ENCODE measurements at places on chromosomes 13 and 19.
A peak's percentile ranks its signal among the peaks of the same experiment; 100 is the strongest.

- no peak overlapping the region for H3K4me3 ChIP-seq
- no peak overlapping the region for H3K27ac ChIP-seq
- H3K27me3 ChIP-seq = no peaks in the 10 kb centered on the region
- peaks cover 6% of the 10 kb centered on the region for H3K4me1 ChIP-seq
- DNase-seq = no peak
Observed at GRCh38 chr13:100115693-100116254, 26.9 kb downstream of the PCCA start.

- no peak for DNase-seq
- H3K27ac ChIP-seq = peak overlapping the region; percentile 63
- H3K27me3 ChIP-seq = no peaks in the 10 kb centered on the region
- no peak overlapping the region for H3K4me3 ChIP-seq
- peaks cover 8% of the 10 kb centered on the region for H3K4me1 ChIP-seq
Observed at GRCh38 chr19:19444681-19445155, 39.2 kb downstream of the GATAD2A start.

DNA sequence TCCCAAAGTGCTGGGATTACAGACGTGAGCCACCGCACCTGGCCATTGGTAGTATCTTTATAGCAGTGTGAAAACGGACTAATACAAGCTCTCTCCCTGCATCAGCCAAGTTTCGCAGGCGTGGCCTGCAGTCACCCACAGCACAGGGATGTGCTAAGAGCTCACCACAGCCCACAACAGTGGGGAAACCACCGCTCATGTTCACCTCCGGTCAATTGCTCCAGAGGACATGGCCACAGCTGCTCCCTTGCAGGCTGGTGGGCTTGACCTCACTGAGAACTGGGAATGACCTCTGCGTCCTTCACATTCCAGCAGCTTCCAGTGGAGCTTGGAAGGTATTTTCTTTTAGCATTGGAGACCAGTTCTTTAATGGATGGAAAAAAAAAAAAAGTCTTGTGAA lies 156.4 kb downstream of the KCTD15 start:
- no peak overlapping the region for H3K27ac ChIP-seq

GRCh38 chr13:109196948-109197347 lies 567.5 kb downstream of the MYO16 start:
- H3K36me3 ChIP-seq = no peaks in the 10 kb centered on the region
- H3K27me3 ChIP-seq = no peaks in the 10 kb centered on the region
- H3K4me1 ChIP-seq = no peaks in the 10 kb centered on the region
- H3K27ac ChIP-seq = no peak overlapping the region

GRCh38 chr19:50536662-50537305 lies 23.1 kb upstream of the ASPDH start:
- H3K36me3 ChIP-seq = no peaks in the 10 kb centered on the region
- H3K4me1 ChIP-seq = no peaks in the 10 kb centered on the region
- no peak overlapping the region for H3K4me3 ChIP-seq
- no peak overlapping the region for H3K27ac ChIP-seq
- H3K27me3 ChIP-seq = peaks cover 17% of the 10 kb centered on the region
- DNase-seq = no peak
